ENCODE measurements at places on chromosomes 2 and 18.

DNA sequence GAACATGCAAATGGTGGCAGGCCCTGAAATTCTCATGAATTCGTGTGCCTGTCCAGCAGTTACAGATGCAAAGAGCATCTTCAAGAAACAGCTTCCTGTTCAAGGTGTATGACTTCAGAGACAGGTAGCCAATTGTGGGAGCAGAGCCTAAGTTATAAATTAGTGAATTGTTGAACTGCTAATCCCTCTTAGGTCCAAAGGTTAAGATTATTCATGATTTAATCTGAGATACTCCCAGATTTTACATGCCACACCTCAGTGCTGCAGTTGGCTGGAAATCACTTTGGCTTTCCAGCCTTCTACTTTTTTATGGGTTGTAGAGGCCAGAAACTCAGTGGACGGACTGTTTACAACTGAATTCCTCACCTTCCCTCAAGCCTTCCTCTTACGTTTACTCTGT, 247.8 kb downstream of the AGPS start:
- DNase-seq = no peak

- no peak for DNase-seq
These were observed 9.2 kb downstream of the PTMA start for GRCh38 chr2:231717281-231718171.

- DNase-seq = no peak
These were observed 45.6 kb downstream of the ATOH8 start for GRCh38 chr2:85799215-85799956.

DNA sequence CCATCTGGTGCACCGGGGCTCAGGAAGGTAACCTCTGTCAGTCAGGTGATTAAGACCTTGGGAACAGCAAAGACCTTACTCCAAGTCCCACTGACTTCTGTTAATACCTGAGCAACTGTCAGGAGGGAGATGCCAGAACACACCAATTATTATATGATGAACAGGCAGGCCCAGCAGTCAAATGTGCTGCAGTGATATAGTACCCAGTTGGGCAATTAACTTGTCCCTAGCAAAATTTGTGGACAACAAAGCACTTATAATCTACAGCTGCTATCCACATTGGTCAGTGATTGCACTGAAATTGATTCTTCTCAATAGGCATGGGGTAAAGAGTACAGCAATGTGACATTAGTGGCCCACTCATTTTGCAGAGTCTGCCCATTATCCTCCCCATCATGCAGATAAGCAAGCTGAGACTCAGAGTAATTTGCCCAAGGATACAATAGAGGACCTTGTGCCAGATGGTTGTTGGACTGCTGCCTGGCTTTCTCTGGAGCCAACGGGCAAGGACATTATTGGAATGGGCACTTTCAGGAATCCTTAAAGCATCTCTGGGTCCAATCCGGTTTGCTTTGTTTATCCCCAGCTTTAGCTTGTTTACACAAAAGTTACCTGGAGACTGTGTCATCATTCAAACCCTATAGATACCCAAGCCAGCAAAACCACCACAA, 147.6 kb downstream of the CCBE1 start:
- no peak for DNase-seq

GRCh38 chr2:143901185-143901842, 618.6 kb downstream of the ZEB2 start:
- peak; percentile 70 for DNase-seq

DNA sequence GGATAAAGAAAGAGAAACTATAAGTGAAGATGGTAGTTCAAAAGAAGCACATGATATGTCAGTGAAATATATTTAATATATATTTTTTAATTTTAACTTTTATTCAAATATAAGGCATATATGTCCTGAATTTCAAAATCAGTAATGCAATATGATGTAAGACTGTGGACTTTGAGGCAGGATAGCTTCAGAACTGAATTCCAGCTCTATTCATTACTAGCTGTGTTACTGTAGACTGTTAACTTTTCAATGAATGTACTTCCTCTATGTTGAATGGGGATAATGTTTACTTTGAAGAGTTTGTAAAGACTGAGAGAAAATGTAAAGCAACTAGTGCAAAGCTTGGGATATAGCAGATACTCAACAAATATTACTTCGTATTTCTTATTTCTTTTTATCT, 112.6 kb downstream of the PMS1 start:
- no peak for DNase-seq

DNA sequence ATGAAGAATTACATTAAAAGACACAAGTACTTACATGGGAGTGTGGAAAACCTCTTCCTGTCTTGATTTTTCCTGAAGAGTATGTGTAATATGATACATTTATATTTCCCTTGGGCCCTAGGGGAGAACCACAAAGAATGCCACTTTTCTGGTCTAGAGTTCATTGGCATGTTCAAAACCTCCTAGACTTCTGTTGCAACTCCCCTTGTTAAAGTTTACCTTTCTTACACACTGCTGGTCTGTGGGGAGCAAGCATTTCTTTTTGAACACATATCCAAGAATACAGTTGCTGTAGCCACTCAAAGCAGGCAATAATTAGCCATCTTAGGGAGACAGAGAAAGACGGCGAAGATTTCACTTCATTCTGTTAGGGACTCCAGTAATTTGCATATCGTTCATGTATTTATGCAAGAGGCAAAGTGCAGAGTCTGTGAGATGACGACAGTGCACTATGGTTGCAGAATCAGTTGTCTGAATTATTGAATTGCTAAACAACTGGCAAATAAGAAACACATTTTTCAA, 103.5 kb downstream of the NOL4 start:
- peak; percentile 68 for DNase-seq

DNA sequence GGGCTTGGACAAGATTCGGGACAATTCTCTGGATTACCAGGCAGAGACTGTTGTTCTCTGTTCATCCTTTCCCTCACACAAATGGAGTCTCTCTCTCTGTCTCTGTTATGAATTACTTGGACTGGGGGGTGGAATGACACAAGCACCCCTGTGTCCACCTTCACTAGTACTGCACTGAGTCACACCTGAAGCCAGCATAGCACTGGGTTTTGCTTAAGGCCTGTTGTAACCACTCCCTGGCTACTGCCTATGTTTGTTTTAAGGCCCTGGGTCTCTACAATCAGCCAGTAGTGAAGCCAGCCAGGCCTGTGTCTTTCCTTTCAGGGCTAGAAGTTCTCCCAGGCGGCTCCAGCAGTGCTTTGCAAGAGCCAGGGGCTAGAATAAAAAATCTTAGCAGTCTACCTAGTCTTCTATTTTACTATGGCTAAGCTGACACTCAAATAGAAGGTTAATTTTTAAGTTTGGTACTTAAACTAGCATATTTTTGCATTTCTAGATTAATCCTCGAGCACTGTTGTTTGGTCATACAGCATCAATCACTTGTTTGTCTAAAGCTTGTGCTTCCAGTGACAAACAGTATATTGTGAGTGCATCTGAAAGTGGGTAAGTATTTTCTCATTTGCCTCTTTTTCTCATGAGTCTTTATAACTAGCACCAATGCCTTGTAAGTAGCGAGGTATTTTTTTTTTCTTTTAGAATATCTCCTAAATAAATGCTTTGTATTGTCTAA, 27.8 kb downstream of the WDR7 start:
- no peak for DNase-seq

GRCh38 chr2:66729416-66730330, 294.7 kb downstream of the MEIS1 start:
- no peak for DNase-seq

DNA sequence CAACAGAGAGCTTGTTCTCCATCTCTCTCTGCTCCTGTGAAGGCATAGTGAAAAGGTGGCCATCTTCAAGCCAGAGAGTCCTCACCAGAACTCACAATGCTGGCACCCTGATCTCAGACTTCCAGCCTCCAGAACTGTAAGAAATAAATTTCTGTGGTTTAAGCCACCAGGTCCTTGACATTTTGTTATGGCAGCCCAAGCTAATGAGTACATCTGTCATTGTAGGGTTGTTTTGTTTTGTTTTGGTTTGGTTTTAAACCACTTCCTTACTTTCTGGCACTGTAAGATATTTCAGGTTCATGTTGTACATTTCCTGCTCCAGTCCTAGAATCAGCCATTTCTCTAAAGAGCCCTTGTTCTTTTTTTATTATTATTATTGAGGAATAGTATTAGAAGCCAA, 171.2 kb downstream of the CPS1 start:
- DNase-seq = no peak

DNA sequence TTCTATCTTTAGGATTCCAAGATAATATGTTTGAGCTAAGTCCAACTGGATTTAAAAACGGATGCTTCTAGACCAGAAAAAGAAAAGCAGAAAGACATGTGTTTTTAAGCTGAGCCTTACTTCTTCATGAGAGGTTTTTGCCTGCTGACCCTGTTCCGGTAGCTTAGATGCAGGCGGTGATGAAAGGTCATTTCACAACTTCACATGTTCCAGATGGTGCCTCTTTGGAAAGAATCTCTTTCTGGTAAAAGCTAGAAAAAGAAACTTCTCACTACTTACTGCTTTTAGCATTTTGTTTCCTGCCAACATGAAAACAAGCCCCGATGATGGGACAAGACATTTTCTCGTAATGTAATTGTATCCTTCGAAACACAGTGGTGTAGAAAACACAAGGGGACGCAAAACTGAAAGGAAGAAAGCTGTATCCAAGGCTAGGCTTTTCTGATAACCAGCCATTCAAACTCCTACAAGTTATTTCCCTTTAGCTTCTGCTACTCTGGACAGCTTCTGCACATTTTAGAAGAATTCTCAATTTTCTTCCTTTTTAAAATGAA, 407.3 kb upstream of the LYPD1 start:
- DNase-seq = peak; percentile 62

- no peak for DNase-seq
These were observed 19.3 kb downstream of the PPP4R1 start for GRCh38 chr18:9594823-9595596.

DNA sequence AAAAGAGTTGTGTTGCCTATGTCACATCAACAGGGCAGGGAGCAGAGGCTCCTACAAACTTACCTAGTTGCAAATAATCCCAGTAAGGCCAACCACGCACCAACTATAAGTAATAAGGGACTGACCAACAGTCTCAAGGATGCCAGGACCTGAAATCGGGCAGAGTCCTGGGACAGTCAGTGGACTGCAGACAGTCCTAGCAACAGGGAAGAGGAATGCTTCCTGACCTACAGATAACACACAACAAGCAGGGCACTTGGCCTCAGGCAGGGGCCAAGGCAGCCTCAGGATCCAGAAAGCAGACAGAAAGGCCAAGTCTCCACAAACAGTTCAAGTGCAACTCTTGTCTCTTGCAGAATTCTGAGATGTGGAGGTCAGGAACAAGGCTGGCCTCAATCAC, 56.2 kb downstream of the GALNT14 start:
- DNase-seq = peak; percentile 10

DNA sequence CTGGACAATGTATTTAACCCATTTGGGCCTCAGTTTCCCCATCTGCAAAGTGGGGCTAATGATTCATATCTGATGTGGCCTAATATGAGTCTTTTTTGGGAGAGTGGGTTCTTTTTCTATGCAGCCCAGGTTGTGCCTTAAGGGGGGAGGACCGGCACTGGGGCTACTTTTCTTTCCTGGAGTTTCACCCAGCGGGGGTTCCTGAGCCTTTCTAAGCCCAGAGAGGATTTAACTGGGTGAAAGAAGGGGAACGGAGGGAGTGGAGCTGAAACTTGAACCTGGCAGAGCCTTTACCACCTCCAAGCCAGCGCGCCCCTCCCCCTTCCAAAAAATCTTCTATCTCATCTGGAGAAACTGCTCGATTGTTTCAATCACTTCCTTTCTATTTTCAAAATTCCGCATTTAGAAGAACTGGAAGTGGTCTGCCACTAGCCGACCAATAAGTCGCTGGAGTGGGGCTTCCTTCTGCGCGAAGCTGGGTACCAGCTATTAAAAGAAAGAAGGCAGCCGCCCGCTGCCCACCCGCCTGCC, 205.0 kb upstream of the SMAD2 start:
- no peak for DNase-seq

DNA sequence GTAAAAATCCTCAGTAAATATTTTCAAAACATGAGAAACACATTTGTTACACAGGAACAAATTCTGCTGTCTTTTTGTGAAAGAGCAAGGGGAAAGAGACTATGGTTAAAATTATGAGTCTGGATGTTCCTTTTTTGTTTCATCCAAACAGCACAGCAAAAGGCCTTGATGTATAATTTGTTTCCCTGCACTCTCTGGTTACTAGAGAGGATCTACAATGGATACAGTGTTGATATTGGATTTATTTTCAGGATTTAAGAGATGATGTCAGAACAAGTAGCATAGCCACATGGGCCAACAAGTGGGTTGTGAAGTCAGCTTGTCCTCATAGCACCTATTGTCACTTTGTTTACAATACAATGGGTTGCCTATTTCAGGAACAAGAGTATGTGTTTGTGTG, 11.3 kb upstream of the ERBB4 start:
- DNase-seq = no peak

DNA sequence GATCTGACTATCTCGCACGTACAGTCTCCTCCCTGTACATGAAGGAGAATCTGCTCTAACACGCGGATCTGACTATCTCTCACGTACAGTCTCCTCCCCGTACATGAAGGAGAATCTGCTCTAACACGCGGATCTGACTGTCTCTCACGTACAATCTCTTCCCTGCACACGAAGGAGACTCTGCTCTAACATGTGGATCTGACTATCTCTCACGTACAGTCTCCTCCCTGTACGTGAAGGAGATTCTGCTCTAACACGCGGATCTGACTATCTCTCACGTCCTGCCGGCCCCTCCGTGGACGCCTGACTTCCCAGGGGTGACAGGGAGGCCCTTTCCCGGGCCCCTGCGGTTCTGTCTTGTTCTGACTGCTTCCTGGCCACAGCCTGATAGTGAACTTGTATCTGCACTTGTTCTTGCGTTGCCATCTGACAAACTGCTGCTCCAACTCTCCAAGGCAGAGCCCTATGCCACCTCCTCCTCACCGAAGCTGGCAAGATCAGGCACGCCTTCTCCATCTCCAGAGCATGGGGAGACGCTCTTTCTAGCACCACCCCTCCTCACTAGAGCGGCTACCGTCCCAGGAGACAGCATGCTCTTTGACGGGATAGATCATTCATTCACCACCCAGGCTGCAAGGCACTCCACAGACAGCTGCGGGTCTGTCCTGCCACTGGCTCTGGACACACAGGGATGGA, 238.6 kb downstream of the TWIST2 start:
- DNase-seq = no peak

DNA sequence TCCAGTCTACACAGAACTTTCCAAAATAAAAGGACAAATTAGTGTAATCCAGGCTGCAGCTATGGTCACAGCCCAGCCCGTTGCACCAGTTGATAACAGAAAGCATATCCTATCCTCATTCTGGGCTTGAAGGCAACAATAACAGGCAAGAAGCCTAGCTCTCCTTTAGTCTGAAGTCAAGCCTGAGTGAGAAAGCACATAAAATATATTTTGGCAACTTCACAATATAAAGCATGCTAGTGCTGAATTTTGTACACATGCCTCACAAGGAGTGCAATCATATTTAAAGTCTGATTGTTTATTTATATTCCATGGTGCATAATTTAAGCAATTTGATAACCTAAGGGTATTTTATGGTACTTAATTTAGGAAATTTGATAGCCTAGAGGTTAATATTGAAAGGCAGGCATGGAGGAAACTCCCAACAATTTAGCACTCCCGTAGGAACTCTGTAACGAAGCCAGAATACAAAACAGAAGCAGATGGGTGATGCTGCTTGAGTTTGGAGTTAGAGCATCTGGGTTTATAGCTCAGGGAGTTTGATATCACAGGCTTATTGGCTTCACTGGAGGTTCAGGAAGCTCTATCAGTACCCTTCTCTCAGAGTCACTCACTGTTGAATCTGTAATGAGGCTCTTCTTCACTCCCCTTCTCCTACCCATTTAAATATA, 1199.1 kb upstream of the GYPC start:
- peak; percentile 9 for DNase-seq

- DNase-seq = peak; percentile 5
These were observed 77.5 kb downstream of the FAM171B start for GRCh38 chr2:186771395-186771794.

- peak; percentile 56 for DNase-seq
These were observed 891 bp downstream of the CAB39 start for GRCh38 chr2:230713331-230714135.

- DNase-seq = no peak
These were observed 207.4 kb downstream of the TCF4 start for GRCh38 chr18:55380589-55380988.
